ENCODE measurements at places on chromosomes 13 and 19.
A peak's percentile ranks its signal among the peaks of the same experiment; 100 is the strongest.

DNA sequence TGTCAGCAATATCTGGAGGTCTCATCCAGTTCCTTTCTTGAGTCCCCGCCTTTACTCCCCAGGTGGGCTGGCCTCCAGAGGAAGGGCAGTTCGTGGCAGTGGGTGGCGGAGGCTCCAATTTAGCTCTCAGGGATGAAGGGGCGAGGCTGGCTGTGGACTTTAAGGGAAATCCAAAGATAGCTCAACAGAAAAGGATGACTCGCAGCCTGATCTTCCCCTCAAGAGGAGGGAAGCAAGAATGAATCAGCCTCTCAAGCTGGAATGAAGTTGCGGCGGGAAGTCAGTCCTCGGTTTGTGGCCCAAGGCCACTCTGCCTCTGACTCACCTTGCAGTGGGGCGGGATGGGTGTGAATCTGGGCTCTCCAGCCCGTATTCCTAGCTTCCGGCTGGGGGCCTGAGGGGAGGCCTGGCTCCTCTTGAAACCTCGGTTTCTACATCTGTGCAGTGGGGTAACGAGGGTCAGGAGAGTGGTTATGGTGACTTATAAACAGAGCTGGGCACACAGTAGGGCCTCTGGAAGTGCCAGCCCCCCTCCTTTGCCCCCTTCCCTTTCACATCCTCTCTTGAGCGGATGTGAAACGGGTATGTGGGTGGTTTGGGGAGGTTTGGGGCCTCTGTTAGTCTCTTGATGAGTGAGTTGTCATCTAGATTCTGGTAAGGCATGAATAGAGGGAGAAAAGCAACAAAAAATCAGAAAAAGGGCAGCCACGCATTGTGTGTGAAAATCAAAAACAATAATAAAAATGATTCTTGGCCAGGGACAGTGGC lies 10.5 kb upstream of the SMG9 start:
- DNase-seq, result no peak

GRCh38 chr13:113902481-113902880 lies 38.6 kb upstream of the GAS6 start:
- DNase-seq, result no peak

DNA sequence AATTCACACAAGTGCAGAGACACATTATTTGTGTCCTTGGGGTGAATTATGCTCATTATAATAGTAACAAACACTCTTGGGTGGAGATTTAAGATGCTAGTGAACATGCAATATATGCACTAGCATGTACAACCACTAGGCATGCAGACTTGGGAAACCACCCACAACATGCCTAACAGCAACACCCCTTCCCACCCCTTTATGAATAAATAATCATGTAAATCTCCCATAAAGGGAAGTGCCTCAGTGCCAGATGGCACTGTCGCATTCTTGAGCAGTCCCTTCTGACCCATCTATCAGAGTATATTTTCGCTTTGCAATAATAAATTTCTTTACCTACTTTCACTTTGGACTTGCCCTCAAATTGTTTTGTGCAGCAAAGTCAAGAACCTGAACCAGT lies 1362.2 kb downstream of the OLFM4 start:
- no peak for DNase-seq

DNA sequence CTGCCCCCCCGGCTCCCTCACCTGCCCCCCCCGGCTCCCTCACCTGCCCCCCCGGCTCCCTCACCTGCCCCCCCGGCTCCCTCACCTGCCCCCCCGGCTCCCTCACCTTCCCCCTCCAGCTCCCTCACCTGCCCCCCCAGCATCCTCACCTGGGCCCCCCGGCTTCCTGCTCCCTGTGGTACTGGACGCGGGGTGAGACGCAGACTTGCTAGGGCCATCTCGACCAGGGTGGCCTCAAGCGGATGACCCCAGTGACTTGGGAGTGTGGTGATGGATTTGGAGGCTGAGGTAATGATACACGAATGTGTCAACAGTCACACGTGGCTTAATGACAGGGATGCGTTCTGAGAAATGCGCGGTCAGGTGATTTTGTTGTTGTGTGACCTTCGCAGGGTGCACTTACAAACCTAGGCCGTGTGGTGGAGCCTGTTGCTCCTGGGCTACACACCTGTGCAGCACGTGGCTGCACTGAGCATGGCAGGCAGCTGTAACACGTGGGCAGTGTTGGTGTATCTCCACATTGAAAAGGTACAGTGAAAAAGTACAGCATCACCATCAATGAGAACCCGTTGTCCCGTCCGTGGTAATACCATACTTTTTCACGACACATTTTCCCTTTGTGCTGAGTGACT lies 197.8 kb downstream of the TEX29 start:
- DNase-seq, result peak; percentile 32

- DNase-seq, result peak; percentile 30
These were observed 240.3 kb downstream of the LMO7 start for GRCh38 chr13:75876142-75877050.

All from COR-L47 (cell line).